ENCODE measurements at places on chromosomes 5 and 9. TPM values are rescaled to one million over a fixed set of nuclear protein-coding genes. Genes with fewer than 3 reads are reported as not detected.

DNA sequence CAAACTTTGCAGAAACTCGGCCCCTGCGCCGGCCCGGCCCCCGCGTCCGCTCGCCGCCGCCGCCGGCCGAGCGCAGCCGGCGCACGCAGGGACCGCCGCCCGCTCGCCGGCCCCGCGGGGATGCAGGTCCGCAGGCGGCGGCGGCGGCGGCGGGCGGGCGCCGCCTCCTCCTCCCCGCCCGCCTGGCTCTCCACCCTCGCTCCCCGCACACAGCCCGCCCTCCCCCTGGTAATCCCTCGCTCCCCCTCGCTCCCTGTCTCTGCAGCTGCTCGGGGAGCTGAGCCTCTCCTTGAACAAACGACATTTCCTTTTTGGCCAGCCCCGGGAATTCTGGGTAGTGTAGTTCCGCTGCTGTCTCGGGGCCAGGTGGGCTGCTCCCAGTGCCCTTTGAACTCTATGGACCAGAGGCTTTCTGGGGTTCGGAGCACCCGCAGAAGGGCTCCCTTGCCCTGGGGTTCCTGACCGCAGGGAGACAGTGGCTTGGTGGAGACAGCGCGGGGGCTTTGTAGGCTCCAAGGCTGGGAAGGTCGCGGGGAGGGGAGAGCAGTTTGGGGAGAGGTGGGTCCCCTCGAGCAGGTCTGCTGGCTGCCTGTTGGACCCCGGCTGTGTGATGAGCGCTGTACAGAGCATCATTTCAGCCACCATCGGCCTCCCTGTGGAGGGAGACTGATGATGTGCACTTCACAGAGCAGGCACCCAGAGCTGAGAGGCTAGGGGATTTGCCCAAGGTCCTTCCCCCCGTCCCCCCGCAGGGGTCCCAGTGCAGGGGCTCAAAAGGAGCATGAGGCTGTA is 1.8 kb upstream of the FAM78A start:
- peak; percentile 80 for DNase-seq

DNA sequence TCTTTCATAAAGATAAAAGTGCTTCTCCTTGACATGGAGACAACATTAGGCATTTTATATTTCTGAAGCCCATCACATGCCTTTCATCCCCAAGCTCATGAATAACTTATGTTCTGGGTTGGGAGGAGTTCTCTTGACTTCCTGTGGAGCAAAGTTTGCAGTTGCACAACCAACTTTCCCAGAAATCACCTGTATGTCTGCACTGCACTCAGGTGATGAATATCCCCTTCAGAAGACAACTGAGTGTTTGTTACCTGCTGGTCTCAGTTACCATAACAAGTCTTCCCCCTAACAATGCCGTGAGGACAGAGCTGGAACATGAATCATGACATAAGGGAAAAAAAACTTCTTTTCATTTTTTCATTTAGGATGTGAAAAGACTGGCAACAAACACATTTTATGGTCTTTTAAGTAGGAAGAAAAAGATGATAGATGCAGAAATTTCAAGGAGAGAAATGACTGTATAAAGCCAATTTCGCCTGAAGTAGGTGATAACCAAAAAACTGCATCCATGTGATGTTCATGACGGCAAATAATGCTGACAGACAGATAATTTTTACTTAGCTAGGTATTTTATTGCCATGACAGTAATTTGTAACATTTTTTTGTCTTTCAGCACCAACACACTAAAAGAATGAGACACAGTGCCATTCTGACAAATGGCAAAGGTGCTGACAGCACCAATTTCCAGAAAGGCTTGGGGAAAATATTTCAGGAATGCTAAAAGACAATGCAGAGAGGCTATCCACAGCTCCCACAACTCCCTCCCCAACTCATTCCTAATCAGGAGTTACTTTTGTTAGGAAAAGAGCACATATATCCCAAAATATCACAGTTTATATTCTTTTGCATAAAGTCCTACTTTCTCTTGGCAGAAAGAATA is 656.3 kb downstream of the PRELID2 start:
- DNase-seq: no peak

GRCh38 chr5:67306965-67307607 is 110.5 kb upstream of the CD180 start:
- no peak for DNase-seq

Gene PROB1
- total RNA-seq: 0.86 TPM

GRCh38 chr9:129697656-129698253 is 32.3 kb downstream of the PRRX2 start:
- no peak for DNase-seq

GRCh38 chr5:111968459-111968858 is 211.5 kb upstream of the NREP start:
- DNase-seq: no peak

GRCh38 chr5:153985498-153985897 is 53.2 kb downstream of the FAM114A2 start:
- no peak for DNase-seq

DNA sequence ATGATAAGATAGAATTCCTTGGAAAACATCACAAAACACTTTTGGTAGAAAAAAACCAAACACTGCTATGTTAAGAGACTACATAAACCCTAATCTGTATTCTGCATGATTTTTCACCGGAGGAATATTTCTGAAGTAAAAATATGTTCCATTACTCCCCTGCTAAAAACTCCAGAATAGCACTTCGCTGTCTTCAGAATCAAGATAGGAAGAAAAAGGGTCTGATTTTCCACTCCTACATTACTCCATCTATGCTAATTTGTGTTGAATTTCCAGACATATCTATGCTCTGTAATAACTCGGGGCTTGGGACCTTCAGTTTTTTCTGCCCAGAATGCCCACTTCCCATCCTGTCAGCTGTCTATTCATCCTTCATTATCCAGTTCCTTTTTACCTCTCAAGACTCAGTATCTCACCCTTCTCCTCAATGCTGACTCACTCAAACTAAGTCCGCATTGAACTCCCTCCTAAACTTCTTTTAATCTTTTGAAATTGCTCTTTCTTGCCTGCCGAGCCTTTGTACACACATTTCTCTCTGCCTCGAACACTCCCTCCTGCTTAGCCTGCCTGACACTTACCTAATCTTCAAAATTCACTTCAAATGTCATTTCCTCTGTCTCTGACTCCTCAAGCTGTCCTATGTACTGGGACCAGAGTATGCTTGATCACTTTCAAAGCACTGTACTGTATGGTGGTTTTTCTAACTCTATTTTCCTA is 171.0 kb downstream of the ARRDC3 start:
- no peak for DNase-seq

Gene IRX4
- total RNA-seq: not detected

Gene MLANA
- not detected for total RNA-seq

- DNase-seq: no peak
These were observed 2.4 kb upstream of the OR1K1 start for GRCh38 chr9:122797316-122798063.

Gene CCNJL
- total RNA-seq: 15.5 TPM

Gene SMIM33
- total RNA-seq: not detected

Data from lower lobe of right lung (tissue), 2 donors.